ENCODE measurements at places on chromosomes 2 and 18.

DNA sequence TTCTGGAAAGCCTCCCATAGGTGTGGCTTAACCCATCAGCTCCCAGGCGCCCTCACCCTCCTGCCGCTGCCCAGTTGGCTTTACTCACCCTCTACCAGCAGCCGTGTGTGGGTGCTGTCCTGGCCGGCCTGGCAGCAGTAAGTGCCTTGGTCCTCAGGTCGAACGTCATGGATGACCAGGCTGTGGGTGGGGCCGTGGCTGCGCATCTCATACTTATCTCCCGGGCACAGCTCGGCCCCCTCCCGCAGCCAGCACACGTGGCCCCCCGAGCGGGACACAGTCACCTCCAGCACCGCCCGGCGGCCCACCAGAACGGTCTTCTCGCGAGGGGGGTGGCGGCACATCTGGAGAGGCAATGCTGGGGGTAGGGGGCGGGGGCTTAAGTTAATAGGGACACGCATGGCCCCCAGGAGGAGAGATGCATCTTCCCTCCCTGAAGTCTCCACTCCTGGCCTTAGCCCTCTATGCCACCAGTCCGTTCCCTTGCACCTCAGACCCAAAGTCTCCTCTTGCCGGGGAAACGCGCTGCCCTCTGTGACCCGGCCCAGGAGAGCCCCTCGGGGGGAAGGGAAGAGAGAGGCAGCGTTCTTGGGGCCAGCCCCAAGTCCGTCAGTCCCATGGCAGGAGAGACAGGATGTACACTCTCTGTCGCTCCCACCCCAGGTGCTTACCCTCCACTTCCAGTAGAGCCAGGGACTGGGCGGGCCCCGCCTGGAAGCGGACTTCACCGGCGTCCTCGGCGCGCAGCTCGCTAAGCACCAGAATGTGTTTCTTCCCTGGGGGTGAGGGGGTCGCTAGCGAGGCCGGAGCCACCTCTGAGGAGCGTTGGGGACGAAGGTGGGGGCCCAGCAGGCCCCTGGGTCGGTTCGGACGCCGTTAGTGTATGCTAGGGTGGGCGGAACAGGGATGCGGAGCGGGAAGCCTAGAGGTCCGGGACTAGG, 7.9 kb downstream of the TMEM198 start:
- DNase-seq: no peak

DNA sequence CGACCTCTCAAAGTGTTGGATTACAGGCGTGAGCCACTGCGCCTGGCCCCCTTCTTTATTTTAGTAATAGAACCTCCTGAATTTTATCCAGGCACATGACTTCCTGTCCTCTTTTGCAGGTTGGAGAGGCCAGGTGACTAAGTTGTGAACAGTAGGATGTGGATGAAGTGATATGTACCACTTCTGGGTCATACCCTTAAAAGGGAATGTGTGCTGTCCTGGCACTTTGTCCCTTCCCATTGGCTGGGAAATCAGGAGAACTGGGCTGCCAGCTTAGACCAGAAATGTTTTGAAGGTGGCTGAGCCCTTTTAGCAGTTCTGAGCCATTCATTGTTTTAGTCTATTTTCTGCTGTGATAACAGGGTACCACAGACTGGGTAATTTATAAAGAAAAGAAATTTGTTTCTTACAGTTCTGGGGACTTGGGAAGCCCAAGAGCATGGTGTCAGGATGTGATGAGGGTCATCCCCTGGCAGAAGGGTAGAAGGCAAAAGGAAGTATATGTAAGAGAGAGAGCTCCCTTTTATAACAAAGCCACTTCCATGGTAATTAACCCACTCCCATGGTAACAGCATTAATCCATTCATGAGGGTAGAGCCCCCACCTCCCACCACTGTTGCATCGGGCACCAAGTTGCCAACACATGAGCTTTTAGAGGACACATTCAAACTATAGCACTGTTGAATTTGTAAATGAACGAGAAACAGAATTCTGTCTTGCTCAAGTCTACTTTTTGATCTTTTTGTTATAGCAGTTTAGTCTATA, 79.1 kb downstream of the TTC27 start:
- DNase-seq: no peak

- DNase-seq: no peak
Measured at GRCh38 chr2:158743879-158744278, 51.2 kb upstream of the DAPL1 start.

DNA sequence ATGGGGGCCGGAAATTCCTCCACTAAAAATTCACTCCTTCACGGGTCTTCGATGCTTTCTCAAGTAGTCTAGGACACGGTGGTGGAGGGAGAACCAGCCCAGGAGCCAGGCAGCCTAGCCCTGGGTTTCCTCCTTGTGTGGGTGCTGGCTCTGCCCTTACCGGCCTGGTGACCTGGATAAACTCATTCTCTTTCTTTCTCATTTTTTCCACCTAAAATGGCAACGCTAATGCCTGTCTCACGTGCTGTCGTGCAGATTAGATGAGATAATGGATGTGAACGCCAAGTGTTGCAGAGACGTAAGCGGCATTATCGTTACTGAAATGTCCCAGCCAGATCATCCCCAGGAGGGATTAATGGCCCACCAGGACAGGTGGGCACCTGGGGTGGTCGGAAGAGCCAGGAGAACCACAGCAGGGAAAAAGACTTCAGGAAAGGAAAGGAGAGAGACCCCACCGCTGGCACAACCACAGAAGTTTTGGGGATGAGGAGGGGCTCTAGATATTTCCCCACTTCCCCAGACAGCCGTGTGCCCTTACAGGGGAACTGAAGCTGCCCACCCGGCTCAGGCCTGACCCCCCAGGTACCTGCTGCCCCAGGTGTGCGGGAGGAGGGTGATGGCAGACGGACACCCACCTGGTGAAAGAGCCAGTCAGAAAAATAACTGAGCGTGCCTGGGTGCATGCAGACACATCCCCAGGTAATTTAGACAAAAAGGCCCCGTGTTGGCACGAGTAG, 100.8 kb upstream of the ASAP2 start:
- DNase-seq: no peak

- no peak for DNase-seq
Measured at GRCh38 chr2:120439637-120440384, 93.9 kb downstream of the INHBB start.

GRCh38 chr2:239608260-239608659, 207.4 kb upstream of the HDAC4 start:
- no peak for DNase-seq

DNA sequence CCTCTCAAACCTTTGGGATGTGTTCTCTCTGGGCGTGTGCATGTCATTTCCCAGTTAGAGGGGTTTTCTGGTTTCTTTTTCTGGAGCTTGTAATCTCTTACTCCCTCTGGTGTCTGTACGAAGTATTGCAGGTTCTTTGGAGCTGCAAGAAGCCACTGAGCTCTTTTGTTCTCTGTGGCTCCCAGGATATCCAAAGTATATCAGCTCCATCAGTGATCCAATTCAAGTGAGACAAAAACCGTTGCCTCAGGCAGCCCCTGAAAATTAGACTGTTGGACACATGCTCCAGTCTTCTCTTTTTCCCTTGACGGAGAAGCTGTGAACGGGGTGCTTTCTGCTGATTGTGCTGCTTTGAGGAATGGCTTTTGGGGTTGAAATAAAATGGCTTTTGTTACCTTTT, 59.0 kb upstream of the LDLRAD4 start:
- DNase-seq: no peak

- no peak for DNase-seq
Measured at GRCh38 chr2:137228566-137228965, 463.2 kb downstream of the THSD7B start.

- DNase-seq: no peak
Measured at GRCh38 chr2:13030606-13031005, 313.9 kb downstream of the TRIB2 start.

DNA sequence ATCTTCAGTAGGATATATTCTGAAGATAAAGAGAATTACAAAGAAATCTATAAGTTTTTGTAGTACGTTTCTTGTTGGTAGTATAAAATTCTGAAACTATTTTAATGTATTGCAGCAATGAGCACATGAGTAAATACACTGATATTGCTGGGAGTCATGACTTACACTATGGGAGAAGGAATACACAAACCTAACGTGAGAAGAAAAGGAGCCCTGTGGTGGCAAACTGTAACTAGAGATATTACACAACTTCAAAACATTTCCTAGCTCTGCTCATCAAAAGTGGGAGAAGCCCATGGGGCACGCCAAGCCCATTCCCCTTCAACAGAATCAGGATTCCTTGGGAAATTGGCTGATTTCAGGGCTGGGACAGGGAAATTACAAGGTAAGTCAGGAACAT, 20.5 kb downstream of the SPIRE1 start:
- no peak for DNase-seq

DNA sequence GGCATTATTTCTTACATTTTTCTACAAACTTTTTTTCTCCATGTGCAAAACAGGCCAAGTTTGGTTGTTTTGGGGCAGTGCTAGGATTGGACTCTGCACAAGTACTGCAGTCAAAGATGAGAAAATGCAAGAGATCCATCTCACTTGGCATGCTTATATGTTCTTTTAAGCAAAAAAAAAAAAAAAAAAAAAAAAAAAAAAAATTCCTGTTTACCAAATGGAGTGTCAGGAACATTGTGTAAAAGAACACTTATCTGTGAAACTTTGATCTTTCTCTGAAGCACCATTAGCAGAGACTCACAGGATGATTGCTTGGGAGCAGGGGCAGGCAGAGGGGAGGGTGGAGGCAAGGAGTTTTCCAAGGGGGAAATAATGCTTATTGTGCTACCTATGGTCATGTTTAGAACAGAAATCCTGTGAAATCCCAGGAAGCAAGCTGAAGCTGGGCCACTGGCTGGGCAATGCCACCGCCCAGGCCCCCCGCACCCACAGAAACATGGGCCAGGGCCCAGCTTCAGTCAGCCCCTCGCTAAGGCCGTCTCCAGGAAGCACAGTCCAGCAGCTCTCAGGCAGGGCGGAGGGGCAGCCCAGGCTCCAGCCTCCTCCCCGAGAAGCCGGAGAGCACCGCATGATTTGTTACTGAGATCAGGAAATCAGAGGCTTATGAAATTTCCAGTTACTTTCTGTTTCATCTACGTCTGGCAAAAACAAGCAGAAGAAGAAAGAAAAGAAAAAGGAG, 229.4 kb downstream of the ZNF516 start:
- DNase-seq: no peak

- no peak for DNase-seq
Measured at GRCh38 chr2:176035013-176035691, 33.1 kb upstream of the LNPK start.

DNA sequence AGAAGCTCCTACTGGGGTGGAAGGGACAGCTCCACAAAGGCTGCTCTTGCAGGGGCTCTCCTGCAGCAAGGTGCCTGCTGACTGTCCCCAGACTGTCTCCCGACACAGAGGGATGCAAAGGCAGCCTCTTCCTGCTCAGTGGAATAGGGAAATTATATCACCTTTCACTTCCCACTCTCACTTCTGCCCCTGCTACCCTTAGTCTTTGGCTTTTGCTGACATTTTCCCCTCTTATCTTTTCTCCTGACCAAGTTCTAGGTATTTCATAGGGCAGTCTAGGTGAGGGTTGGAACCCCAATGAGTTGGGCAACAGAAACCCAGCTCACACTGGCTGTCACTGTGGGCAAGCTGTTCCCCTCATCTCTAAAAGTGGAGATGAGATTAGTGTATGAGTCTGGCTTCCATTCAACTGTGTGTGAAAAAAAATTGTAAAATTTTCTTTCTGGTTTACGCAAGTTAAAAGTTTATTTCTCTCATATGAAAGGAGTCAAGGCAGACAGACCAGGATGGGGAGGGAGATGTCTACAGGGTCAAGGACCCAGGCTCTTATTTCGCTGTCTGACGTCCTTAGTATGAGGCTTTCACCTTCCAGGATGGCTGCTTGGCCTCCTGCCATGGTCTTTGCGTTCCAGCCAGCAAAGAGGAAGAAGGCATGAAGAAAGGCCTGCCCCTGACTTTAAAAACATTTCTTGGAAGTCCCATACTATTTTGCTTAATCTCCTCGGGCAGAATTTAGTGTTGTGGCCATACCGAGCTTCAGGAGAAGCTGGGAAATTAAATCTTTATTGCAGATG, 7.5 kb upstream of the MOCOS start:
- no peak for DNase-seq

Data from activated CD4-positive, CD25-positive, alpha-beta regulatory T cell (primary cell).